ENCODE measurements at places on chromosomes 5 and 9.

DNA sequence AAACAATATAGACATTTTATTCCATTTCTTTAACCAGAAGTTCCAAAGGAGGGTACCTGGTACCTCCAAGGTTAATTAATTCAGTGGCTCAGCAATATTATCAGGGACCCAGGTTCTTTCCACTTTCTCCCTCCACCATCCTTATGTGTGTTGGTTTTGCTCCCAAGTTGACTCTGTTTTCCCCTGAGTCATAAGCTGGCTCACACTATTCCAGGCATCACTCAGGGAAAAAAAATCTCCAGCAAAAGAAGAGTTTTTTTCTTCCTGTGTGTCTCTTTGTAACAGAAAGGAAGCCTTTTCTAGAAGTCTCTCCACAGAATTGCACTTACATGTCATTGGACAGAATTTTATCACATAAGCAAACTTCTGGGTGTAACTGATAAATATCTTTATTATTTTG is 31.2 kb upstream of the GALNT10 start:
- DNase-seq: no peak

GRCh38 chr5:125375143-125375542 is 628.7 kb upstream of the ZNF608 start:
- DNase-seq: no peak

DNA sequence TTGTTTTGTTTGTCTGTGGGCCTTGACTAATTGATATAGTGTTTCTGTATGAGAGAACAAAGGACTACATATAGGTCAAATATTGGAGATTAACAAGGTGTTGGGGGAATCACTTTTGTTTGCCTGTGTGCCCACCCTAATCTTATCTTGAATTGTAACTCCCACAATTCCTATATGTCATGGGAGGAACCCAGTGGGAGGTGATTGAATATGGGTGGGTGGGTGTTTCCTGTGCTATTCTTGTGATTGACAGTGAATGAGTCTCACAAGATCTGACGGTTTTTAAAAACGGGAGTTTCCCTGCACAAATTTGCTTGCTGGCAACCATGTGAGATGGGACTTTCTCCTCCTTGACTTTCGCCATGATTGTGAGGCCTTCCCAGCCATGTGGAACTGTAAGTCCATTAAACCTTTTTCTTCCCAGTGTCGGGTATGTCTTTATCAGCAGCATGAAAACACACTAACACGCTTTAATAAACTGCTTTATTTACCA is 64.9 kb upstream of the HSPB3 start:
- no peak for DNase-seq

GRCh38 chr5:121006217-121006616 is 542.1 kb downstream of the PRR16 start:
- DNase-seq: no peak

GRCh38 chr5:175824676-175825075 is 46.7 kb upstream of the CPLX2 start:
- no peak for DNase-seq

GRCh38 chr5:132130918-132131715 is 57.5 kb downstream of the CSF2 start:
- DNase-seq: no peak

DNA sequence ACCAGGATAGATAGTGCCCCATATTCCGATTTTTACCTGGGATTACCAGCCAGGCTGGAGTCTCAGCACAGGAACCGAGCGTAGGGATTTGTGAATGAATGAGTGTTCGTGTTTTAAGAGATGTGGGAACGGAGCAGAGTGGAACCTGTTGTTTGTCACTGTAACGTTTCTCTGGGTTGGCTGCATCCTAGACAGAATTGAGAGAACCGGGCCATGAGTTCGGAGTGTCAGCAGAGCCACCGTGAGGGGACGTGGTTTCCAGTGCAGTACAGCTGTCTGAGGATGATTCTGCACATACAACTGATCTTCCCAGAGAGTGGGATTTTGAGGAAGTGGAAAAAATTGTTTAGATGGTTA is 1.2 kb downstream of the PDE8B start:
- DNase-seq: no peak

Measured in CD4-positive, alpha-beta T cell treated with Interleukin-21 for 1 hour (primary cell).